ENCODE measurements at places on chromosomes 12 and 14.

DNA sequence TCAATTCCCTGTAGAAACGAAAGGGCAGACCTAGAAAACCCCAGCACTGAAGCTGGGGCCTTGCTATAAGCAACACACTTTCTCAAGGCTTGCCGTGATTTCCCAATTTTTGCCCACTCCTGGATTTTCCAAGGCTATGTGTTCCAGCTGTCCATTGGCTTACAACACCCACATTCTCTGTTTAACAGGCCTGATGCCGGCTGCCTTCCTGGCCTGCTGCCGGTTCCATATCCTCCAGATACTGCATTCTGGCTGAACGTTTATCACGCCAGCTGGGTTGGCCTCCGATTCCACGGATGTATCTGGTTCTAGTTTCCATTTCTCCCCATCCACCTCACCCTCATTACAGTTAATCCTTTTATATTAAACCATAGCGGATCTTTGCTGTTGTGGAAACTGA, 2.0 kb upstream of the PCNX1 start:
- DNase-seq = peak; percentile 85

GRCh38 chr12:116881325-116881876, at the start of gene HRK:
HRK (minus strand) TSS chr12:116881441; CDS start chr12:116881307, 134 bp downstream.
- DNase-seq = peak; percentile 65

GRCh38 chr14:95380350-95381042, 60.8 kb upstream of the CLMN start:
- DNase-seq = no peak

- no peak for DNase-seq
Measured at GRCh38 chr14:59032826-59033225, 155.6 kb upstream of the DAAM1 start.

DNA sequence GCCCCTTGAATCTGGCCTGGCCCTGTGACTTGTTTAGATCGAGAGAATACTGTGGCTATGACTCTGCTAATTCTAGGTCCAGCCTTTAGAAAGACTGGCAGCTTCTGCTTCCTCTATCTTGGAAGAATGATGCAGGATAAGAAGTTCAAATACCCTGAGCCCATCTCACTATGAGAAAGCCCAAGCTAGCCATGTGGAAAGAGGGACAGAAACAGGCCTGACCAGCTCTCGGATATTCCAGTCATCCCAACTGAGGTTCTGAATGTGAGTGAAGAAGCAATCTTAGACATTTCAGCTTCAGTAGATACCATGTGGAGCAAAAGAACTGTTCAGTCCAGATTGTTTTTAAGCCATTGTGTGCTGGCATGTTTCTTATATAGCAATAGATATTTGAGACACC, 17.3 kb upstream of the KRR1 start:
- DNase-seq = no peak

DNA sequence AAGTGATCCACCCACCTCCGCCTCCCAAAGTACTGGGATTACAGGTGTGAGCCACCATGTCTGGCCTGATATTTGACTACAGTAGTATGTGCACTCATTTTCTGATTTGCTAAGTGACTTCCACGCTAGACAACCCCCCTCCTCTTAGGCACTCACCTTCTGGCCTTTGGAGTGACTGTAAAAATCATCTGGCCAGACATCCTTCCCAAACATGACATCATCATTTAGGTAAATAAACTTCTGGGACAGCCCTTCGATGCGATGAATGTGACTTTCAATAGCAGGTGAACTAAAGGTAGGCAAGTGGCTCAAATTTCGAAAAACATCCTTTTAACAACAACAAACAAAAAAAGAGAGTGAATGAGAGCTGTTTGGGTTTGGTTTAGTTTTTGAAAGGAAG, 30.6 kb upstream of the SYCP3 start:
- DNase-seq = no peak

GRCh38 chr12:118377884-118378470, 1.6 kb downstream of the SUDS3 start:
- DNase-seq = peak; percentile 76

DNA sequence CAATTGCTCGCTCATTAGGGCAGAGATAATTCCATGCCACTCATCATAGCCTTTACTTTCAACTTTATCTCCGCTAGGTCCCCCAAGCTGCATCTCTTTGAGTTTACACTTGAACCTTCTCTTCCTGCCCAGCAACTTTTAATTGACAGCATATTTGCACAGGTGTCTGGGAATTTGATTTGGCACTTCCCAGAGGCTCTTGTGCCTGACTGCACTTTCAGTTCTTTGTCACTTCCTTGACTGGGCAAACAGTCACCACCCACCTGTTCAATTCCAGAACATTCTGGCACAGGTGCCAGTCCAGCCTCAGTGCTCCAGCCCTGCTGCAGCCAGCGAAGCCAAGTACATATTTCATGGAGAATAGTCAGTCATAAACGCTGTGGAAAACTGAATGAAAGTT, 110.1 kb upstream of the LRIG3 start:
- DNase-seq = no peak

DNA sequence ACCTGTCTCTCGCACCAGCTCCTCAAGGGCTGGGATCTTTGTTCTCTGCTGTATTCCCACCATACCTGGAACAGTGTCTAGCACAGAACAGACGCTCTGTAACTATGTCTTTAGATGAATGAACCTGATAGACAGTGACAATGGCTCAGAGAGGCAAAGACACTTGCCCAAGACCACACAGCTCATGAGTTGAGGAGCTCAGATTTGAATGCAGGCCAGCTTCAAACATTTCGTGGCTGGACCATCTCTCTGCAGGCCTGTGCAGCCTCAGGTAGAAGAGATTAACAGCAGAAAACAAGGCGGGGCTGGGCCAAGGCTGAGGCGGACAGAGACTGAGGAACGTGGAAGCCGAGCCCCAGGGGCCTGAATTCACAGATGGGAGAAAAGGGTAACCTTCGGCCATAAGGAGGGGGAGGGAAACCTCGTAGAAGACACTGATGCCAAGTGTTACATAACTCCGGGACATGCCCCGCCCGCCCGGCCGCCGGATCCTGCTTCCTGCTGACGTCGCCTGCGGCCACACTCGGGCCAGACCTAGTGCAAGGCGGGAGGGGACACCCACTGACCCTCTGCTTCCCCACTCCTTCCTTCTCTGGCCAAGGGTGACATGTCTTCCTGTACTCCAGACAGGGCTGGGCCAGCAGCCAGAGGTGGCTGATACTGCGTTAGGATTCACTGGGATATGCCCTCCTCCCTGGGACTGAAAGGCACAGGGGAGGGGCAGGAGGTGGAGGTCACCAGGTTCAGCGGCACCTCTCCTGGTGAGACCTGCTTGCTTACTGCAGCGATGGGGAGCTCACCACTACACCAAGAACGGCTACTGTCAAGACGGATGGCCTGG, 86.8 kb downstream of the RFLNA start:
- DNase-seq = no peak

DNA sequence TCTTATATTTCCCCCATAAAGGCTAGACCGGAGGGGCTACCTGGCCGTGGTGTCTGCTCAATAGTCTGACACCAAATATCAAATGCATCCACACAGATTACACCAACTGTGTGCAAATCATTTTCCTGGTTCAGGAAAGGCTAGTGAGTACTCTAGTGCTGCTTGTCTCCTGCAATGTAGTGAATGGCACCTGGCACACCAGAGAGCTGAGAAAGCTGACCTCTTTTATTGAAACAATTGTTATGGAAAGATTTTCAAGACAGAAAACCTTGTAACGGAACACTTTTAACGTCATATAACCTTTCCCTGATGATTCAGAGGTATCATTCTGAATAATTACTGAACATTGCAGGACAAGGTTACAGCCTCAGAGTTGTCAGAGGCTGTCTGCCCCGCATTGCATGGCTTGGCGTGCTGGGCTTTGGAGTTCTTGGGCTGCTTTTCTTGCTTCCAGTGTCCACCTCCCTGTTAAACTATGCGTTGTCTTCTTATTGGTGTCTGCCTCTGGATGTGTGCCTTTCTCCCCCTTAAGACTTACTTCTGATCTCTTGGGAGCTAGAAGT, 40.7 kb upstream of the HDAC7 start:
- DNase-seq = no peak

DNA sequence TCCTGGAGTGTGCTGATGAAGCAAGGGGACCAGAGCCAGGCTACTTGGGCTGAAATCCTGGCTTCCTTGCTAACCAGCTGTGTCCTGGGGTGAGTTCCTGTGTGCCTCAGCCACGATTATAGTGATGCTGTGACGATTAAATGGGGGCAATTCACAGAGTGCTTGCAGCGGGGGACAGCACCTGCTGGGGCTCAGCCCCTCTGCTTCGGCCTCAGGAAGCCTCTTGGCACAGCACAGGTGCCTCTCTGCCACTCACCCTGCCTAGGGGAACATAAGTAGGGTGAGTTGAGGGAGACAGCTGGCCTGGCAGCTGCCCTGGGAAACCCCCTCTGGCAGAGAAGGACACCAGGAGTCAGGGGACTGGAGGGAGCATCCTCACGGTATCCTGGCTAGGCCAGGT, 9.4 kb downstream of the KRT80 start:
- peak; percentile 15 for DNase-seq

GRCh38 chr12:5200278-5201087, 156.8 kb downstream of the KCNA5 start:
- DNase-seq = peak; percentile 85

DNA sequence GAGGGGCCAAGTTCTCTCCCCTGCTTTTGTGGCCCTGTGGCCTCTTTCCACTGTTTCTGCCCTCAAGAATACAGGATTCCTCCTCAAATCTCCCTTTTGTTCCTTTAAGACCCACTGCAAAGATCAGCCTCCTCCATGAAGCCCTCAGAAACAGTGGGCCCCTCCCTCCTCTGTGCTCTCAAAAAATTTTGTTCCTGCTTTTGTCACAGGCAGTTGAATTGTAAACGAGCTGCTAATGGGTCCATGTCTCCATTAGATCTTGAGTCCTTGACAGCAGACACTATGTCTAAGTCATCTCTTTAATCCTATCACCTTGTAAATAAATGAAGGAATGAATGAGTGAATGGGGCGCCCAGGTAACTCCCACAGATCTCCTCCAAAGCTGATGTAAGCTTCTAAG, 175.2 kb downstream of the ESRRB start:
- DNase-seq = no peak

DNA sequence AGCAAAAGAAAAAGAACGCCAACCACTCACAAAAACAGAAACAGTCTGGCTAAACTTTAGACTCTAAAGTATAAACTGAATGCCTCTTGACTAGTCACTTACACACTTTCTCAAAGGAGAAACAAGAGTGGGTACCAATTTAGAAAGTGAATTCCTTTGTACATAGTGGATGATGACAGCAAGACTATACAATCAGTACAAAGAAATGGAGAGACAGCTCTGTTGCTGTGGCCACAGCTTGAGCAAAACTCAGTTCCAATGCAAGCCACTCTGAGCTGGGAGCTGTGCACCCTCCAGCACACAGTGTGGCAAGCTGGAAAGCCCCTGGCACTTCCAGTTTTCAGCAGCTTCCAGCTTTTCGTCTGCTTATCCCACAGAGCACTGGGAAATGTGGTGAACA, 21.7 kb downstream of the NT5DC3 start:
- DNase-seq = no peak

DNA sequence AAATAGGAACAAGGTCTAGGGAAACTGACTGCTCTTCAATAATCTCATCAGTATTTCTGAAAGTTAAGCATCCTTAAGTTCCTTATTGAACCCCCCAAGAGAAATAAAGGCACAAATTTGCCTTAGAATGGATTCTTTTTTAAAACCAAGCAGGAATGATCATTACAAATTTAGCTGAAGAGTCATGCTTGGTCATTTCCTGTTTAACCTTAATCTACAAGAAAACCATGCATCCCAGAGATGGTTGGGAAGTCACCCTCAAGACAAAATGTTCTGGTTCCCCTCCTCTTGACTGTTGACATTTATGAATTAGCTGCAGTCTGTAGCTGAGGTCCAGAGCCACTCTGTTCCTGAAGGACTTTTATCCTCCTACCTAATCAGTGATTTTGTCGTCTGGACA, 291.8 kb upstream of the G2E3 start:
- DNase-seq = no peak

DNA sequence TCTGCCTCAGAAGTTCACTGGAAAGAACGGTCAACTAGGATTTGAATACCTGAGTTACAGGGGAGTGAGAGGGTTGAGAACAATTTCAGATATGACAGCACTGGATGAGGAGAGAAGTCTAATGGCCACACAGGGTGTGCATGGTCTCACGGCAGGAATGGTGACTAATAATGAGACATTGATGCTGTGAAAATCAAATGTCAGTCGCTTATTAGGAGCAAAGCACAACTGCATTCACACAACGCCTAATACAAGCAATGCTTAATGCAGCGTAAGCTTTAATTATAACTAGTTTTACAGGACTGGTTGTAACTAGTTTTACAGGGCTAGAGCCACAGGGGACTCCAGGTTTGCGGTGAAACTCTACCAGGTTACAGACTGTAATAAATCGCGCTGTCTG, 23.4 kb upstream of the PRIMA1 start:
- DNase-seq = no peak

DNA sequence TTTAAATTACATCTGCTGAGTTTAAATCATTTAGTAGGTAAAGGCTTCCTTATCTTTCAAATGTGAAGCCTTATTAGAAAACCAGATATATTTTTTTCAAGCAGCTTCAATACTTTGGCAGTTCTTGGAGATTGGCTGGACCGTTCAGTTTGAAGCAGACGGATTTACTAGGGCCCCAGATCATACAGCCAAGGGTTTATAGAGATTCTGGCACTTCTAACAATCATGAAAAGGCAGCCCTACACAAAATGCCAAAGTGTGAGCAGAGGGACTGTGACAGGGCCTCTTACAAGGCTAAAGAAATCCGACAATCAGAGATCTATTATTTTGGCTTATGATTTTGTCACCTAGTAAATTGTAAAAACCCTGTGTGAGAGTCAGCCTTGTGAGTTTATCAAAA, 162.8 kb upstream of the SLC38A2 start:
- DNase-seq = peak; percentile 52

DNA sequence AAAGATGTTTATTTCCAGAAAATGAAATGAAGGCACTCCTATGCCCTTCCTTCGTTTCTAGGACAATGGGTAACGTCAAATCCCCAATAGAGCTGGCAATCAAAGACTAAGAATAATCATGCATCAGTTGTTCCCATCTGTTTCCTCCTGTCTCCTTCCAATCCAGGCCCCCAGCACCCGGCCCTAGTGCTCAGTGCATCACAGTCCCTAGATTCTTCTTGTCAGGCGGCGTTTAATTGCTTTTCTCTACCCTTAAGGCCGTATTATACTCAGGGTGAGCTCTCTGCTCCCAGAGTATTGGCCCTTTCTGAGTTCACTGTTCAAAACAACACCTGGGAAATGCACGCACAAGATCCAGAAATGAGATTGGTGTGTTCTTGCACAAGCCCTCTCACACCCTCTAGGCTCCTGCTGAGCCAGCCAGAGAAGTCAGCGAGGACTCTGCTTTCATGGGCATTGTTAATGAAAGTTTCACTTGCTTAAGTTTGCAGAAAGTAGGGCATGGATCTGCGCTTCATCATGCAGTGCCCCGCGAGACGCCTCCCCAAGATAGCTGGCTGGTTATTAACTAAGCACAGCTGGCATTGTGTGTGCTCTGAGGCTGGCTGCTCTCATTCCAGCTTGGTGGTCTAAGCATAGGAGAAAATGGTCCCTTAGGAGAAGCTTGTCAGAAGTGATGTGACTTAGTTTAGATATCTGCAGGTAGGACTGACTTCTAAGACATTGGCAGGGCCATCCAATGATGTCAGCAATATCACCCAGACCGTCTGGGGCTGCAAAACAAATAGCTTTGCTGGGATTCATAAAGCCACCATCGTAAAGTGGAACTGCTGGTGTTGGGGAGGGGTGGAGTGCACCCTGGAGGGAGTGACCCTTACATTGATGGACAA, 28.7 kb downstream of the CRACR2A start:
- no peak for DNase-seq

- DNase-seq = no peak
Measured at GRCh38 chr12:67804168-67804567, 155.6 kb downstream of the DYRK2 start.
